ENCODE measurements at places on chromosomes 7 and 10.

DNA sequence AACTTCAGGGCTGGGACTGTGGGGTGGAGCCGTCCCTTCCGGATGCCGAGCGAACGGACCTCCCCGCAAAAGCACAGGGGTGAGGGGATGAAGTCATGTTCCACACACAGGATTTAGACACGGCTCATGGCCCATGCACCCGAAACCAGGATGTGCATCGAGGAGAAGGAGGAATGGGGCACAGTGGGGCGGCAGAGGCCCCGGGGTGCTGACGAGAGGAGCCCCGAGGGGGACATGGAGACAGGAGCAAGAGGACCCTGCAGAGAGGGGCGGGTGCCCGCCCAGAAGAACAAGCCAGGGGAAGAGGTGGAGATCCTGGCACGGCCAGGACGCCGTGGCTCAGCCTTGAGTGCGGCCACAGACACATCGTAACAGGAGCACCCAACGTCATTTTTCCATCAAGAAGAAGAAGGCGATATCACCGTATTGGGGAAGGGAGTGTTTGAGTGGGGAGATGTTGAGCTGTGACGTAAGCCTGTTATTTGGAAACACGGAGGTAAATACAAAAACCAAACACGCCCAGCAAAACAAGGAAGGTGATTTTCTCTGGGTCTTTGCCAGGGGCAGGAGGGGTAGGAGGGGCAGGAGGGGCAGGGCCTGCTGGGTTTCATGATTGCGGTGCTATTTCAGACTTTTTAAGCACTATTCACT is 25.3 kb upstream of the FOXL3 start:
- DNase-seq = no peak
- no peaks in the 10 kb centered on the region for H3K27me3 ChIP-seq
- H3K36me3 ChIP-seq = peaks cover 6% of the 10 kb centered on the region

GRCh38 chr10:58010073-58010702 is 257.5 kb downstream of the IPMK start:
- no peak for DNase-seq
- H3K27ac ChIP-seq = no peak overlapping the region
- no peaks in the 10 kb centered on the region for H3K36me3 ChIP-seq
- H3K4me1 ChIP-seq = no peaks in the 10 kb centered on the region
- H3K27me3 ChIP-seq = no peaks in the 10 kb centered on the region

DNA sequence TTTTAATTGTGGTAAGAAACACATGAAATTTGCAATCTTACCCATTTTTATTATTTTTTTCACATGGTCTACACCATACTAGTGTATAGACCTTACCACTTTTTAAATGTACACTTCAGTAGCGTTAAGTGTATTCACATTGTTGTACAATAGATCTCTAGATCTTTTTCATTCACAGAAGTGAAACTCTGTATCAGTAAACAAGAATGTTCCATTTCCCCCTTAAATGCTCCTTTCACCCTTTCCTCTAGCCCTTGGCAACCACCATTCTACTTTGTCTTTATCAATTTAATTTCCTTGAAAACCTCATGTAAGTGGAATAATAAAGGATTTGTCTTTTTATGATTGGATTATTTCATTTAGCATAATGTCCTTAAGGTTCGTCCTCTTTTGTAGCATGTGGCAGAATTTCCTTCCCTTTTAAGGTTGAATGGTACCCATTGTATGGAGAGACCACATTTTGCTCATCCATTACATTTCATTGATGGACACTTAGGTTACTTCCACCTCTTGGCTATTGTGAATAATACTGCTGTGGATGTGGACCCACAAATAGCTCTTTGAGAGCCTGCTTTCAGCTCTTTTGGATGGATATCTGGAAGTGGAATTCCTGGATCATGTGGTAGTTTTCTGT is 45.7 kb downstream of the SNX10 start:
- no peaks in the 10 kb centered on the region for H3K4me1 ChIP-seq
- DNase-seq = no peak
- no peaks in the 10 kb centered on the region for H3K27me3 ChIP-seq
- H3K4me3 ChIP-seq = no peak overlapping the region
- H3K36me3 ChIP-seq = no peaks in the 10 kb centered on the region

GRCh38 chr7:38886265-38886664 is 22.7 kb downstream of the VPS41 start:
- no peaks in the 10 kb centered on the region for H3K36me3 ChIP-seq
- H3K4me3 ChIP-seq = no peak overlapping the region
- H3K4me1 ChIP-seq = no peaks in the 10 kb centered on the region

- no peak overlapping the region for H3K27ac ChIP-seq
- no peaks in the 10 kb centered on the region for H3K27me3 ChIP-seq
- DNase-seq = no peak
These were observed 856.3 kb downstream of the XPNPEP1 start for GRCh38 chr10:109067031-109067430.

DNA sequence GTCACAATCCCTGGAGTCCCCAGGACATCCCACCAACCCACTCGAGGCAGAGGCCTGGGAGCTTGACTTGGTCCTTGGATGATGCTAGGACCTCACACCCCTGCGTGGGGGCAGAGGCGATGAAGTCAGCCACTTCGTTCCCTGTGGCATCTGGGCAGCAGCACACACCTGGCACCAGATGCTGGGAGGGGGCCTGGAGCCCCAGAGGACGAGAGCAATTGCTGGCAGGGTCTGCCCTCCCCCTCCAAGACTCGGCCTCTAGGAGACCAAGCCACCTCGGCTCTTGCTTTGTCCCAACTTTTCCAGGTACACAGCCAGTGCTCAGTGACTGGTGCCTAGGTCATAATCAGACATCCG is 39.1 kb downstream of the DPYSL4 start:
- H3K4me1 ChIP-seq = peaks cover 6% of the 10 kb centered on the region

GRCh38 chr10:133362846-133363245 is 5.0 kb upstream of the FUOM start:
- no peak overlapping the region for H3K27ac ChIP-seq
- H3K4me3 ChIP-seq = no peak overlapping the region
- peaks cover 23% of the 10 kb centered on the region for H3K36me3 ChIP-seq
- DNase-seq = no peak

DNA sequence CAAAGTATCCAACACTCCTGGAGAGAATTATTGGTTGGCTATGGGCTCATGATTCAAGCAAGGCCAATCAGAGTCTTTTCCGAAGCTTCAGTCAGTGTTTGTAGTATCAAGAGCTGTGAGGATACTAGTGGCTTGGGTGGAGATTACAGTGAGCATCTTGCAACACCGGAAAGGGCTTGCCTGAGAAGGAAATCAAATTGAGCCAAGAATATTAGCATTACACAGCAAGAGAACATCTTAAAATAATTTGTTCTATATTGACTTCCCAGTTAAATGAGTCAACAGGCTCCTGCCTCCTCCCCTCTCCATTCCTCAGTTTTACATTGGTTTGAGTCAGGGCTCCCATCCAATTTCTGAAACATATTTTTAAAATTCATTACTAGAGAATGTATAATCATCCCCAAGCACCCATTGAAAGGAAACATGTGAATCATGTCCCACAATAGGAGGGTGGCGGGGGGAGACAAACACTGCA is 127.4 kb downstream of the ELAPOR2 start:
- no peaks in the 10 kb centered on the region for H3K27me3 ChIP-seq
- no peaks in the 10 kb centered on the region for H3K4me1 ChIP-seq
- H3K27ac ChIP-seq = no peak overlapping the region
- H3K36me3 ChIP-seq = no peaks in the 10 kb centered on the region
- no peak for DNase-seq

DNA sequence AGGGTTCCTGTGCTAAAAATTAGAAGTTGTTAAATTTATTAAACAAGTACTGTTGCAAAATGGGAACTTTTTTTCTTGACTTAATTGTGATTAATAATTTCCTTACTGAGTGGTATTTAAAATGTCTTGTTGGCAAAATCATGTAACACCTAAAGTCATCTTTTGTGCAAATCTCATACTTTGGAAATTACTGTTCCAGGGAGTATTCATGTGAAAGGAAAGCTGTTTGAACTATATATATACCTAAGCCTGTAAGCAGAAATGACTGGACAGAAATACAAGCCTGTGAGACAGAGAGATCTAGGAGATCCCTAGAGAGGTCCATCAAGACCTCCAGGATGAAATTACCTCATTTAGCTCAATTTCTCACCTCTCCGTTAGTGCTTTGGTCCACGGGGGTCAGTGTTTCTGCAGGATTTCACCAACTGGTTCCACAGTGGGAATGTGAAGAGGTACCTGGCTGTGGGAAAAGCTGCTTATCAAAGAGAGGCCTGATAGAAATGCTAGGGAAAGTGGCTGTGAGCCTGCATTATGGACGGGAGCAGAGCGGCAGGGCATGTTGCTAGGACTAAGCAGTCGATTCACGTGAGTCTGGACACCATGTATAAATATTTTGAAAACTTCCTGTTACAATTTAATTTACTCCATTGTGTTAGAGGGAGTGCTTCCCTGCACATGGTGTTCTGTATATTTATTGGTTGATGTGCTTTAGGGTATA is 7.9 kb downstream of the LUC7L2 start:
- no peaks in the 10 kb centered on the region for H3K27me3 ChIP-seq
- no peak overlapping the region for H3K27ac ChIP-seq
- peaks cover 51% of the 10 kb centered on the region for H3K4me1 ChIP-seq
- DNase-seq = no peak
- no peaks in the 10 kb centered on the region for H3K36me3 ChIP-seq

- no peaks in the 10 kb centered on the region for H3K36me3 ChIP-seq
- peaks cover 50% of the 10 kb centered on the region for H3K4me1 ChIP-seq
- DNase-seq = no peak
- H3K4me3 ChIP-seq = no peak overlapping the region
These were observed 95.4 kb downstream of the HIPK2 start for GRCh38 chr7:139682136-139683013.

DNA sequence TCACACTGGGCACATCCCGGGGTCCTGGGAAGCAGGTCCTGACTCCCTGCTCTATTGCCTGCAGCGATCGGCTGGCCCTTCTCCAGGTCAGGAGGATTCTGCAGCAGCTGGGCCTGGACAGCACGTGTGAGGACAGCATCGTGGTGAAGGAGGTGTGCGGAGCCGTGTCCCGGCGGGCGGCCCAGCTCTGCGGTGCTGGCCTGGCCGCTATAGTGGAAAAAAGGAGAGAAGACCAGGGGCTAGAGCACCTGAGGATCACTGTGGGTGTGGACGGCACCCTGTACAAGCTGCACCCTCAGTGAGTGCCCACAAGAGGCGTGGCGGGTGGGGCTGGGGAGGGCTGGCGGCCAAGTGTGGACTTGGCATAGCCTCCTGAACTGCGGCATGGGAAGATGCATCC is 12.8 kb upstream of the HK1 start:
- no peaks in the 10 kb centered on the region for H3K36me3 ChIP-seq
- H3K27ac ChIP-seq = no peak overlapping the region
- H3K4me3 ChIP-seq = no peak overlapping the region
- H3K27me3 ChIP-seq = no peaks in the 10 kb centered on the region

Measured in body of pancreas (tissue), 4 donors.